ENCODE measurements at places on chromosomes 3 and 15. TPM values are rescaled to one million over a fixed set of nuclear protein-coding genes. Genes with fewer than 3 reads are reported as not detected.

DNA sequence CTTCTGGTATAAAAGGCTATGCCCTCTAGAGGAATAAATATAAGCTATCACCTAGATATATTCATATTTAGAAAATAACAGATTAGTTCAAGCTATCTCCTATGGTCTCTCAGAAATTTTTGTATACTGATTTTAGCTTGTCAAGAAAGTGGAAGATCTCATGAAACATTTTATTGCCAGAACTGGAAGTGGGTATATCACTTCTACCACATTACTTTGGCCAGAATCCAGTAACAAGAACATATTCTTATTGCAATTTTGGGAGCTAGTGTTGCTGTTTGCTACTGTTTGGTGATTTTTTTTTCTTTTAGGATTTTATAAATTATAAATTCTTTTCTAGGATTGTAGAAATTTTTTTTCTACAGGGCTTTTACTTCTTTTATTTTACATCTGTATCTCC is 14.2 kb upstream of the DIPK2A start:
- DNase-seq = no peak
- H3K27me3 ChIP-seq = peaks cover 38% of the 10 kb centered on the region
- peaks cover 13% of the 10 kb centered on the region for H3K4me1 ChIP-seq
- H3K27ac ChIP-seq = no peak overlapping the region
- peaks cover 3% of the 10 kb centered on the region for H3K36me3 ChIP-seq

- no peak overlapping the region for H3K4me3 ChIP-seq
- peaks cover 4% of the 10 kb centered on the region for H3K36me3 ChIP-seq
- H3K27ac ChIP-seq = no peak overlapping the region
These were observed 262.1 kb upstream of the TBL1XR1 start for GRCh38 chr3:177459401-177459800.

DNA sequence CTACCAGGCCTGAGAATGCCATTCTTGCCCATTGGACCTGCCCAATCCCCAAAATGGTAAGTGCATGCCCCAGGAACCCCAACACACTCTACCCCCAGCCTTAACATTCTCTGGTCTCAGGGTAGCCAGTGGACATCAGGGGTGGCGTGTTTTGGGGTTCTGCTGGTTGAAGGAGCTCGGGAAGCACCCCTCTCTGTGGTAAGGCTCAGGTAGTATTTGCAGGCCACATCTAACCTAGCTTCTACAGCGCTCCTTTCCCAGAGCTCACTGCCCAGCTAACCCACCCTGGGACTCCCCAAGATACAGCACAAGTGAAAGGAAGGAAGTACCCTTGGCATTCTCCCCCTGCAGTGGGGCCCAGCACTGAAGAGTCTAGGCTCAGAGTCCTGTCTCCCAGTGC is 19.8 kb downstream of the NMNAT3 start:
- H3K36me3 ChIP-seq = no peaks in the 10 kb centered on the region
- H3K4me3 ChIP-seq = no peak overlapping the region
- H3K4me1 ChIP-seq = no peaks in the 10 kb centered on the region
- H3K27ac ChIP-seq = no peak overlapping the region
- no peaks in the 10 kb centered on the region for H3K27me3 ChIP-seq

DNA sequence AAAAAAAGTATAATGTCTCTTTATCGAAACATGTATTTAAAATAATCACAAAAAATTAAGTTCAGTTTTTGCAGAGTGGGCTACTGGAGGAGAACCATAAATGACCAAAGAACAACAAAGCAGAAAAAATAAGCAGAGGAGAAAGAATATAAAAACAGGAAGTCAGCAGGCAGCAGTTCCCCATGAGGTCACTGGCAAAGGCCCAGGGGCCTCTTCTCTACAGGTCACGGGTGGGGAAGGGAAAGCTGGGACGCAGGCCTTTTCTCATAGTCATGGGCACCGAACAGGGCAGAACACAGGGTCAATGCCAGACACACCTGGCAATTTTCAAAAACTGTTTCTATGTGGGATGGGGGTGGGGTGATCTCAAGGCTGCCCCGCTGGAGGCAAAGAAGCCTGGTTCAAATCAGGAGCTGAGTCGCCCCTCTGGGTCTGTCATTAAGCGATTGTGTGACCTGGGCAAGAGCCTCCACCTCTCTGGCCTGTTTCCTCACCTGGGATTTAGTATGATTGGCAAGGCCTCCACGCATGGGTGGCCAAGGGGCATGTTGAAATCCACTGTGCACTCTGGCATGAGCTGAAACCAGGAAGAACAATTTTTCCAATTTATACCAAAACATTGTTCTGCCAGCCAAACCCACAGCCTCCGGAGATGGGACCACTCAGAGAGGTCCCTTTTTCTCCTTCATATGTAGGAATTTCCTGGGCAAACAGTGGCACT is 43.8 kb upstream of the UACA start:
- no peak overlapping the region for H3K27ac ChIP-seq
- H3K4me1 ChIP-seq = peaks cover 3% of the 10 kb centered on the region
- no peaks in the 10 kb centered on the region for H3K36me3 ChIP-seq
- H3K4me3 ChIP-seq = no peak overlapping the region
- no peak for DNase-seq
- peaks cover 3% of the 10 kb centered on the region for H3K27me3 ChIP-seq

DNA sequence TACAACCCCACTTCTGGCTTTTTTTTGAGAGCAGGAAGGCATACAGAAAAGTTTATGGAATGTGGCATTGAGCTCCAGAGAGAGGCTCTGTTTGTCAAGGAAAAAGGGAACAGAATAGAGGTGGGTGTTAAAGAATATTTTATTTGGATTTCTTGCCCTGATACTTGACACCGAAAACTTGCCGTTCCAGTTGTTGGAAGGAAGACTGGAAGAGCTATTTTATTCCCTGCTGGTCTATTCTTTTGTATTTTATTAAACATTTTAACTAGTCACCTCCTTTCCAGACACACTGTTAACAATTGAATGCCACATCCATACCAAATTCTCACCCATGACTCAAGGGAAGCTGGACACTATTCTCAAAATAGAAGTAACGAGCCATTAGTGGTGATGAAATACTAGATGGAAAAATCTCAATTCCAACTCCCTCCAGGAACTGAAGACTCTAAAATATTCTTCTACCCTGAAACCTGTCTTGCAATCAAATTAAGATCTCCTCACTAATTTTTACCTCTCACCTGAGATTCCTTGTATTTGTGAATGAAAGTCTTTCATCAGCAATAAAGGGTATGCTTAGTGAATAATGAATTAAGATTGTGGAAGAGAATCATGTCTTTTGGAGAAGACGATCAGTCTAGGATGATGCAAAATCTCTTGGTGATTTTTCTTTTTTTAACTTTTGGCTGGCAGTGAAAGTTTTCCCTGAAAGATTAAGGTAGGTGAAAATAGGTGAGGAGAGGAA is 28.5 kb downstream of the GREM1 start:
- no peak overlapping the region for H3K27ac ChIP-seq
- no peak overlapping the region for H3K4me3 ChIP-seq
- H3K36me3 ChIP-seq = no peaks in the 10 kb centered on the region
- peaks cover 32% of the 10 kb centered on the region for H3K27me3 ChIP-seq

- H3K27me3 ChIP-seq = peaks cover 21% of the 10 kb centered on the region
- H3K4me3 ChIP-seq = no peak overlapping the region
- H3K27ac ChIP-seq = no peak overlapping the region
- no peaks in the 10 kb centered on the region for H3K36me3 ChIP-seq
These were observed 148.4 kb downstream of the DTWD1 start for GRCh38 chr15:49769225-49769624.

GRCh38 chr15:48996276-48996675 is 32.6 kb upstream of the SHC4 start:
- H3K27me3 ChIP-seq = no peaks in the 10 kb centered on the region
- H3K27ac ChIP-seq = no peak overlapping the region
- H3K4me1 ChIP-seq = no peaks in the 10 kb centered on the region
- H3K4me3 ChIP-seq = no peak overlapping the region
- no peak for DNase-seq
- peaks cover 57% of the 10 kb centered on the region for H3K36me3 ChIP-seq

GRCh38 chr3:151625586-151625985 is 108.1 kb upstream of the AADACL2 start:
- H3K4me1 ChIP-seq = no peaks in the 10 kb centered on the region
- no peaks in the 10 kb centered on the region for H3K27me3 ChIP-seq
- DNase-seq = no peak
- no peaks in the 10 kb centered on the region for H3K36me3 ChIP-seq

DNA sequence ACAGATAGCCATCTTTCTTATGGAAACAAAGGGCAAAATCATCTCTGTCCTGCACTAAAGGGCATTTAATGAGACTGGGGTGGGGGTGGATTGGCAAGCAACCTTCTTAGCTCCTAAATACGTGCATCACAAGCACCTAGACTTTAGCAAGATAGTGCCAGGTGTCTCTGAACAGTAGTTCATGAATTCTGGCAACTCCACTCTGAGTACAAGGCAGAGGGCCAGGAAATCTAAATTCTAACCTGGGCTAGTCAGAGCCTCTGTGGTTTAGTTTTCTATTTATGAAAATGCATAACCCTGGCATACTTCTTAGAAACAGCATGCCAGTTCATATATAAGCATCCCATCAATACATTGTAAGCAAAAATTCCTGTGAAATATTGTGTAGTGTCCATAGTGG is 788.5 kb downstream of the MCTP2 start:
- H3K27me3 ChIP-seq = no peaks in the 10 kb centered on the region
- DNase-seq = no peak
- no peaks in the 10 kb centered on the region for H3K36me3 ChIP-seq
- H3K4me1 ChIP-seq = peaks cover 2% of the 10 kb centered on the region
- no peak overlapping the region for H3K27ac ChIP-seq
- H3K4me3 ChIP-seq = no peak overlapping the region

DNA sequence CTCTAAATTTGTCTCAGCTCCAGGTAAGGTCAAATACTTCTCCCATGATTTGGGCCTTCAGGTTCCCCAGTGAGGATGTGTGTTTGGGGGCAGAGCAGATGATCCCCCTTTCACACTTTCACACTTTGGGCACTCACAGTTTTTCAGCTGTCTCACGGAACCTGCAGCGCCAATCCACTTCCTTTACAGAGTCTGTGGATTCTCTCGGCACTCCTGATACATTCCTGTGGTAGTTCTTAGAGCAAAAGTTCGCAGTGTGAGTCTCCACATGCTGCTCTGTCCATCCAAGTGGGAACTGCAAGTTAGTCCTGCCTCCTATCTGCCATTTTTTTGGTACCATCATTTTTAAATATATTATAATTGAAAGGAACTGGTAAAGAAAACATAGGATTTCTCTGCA is 20.2 kb upstream of the CPOX start:
- peaks cover 9% of the 10 kb centered on the region for H3K27me3 ChIP-seq
- H3K27ac ChIP-seq = no peak overlapping the region
- H3K4me3 ChIP-seq = no peak overlapping the region
- no peak for DNase-seq

GRCh38 chr3:128173849-128174248 is 20.6 kb downstream of the EEFSEC start:
- H3K4me1 ChIP-seq = peaks cover 8% of the 10 kb centered on the region
- no peak for DNase-seq
- no peak overlapping the region for H3K4me3 ChIP-seq
- H3K27ac ChIP-seq = no peak overlapping the region
- H3K36me3 ChIP-seq = no peaks in the 10 kb centered on the region
- H3K27me3 ChIP-seq = no peaks in the 10 kb centered on the region

DNA sequence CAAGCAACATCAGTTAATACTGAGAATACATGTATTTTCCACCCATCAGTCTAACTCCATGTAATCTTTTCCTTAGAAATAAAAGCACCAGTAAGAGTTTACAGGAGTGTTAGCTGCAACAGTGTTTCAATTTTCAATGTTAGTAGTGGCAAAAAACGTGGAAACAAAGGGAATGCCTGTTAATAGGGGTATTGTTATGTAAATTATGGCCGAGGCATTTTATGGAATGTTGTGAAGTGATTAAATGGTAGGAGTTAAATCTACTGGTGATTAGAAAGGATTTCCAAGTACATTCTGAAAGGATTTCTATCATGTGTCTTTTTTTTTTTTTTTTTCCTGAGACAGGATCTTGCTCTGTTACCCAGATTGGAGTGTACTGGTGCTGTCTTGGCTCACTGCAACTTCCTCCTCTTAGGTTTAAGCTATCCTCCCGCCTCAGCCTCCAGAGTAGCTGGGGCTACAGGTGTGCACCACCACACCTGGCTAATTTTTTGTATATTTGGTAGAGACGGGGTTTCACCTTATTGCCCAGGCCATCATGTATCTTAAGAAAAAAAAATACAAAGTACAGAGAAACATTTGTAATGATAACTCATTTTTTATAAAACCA is 6.6 kb downstream of the ATP6V1A start:
- H3K27ac ChIP-seq = no peak overlapping the region
- peaks cover 13% of the 10 kb centered on the region for H3K4me1 ChIP-seq
- peaks cover 7% of the 10 kb centered on the region for H3K36me3 ChIP-seq
- H3K27me3 ChIP-seq = no peaks in the 10 kb centered on the region
- H3K4me3 ChIP-seq = no peak overlapping the region

DNA sequence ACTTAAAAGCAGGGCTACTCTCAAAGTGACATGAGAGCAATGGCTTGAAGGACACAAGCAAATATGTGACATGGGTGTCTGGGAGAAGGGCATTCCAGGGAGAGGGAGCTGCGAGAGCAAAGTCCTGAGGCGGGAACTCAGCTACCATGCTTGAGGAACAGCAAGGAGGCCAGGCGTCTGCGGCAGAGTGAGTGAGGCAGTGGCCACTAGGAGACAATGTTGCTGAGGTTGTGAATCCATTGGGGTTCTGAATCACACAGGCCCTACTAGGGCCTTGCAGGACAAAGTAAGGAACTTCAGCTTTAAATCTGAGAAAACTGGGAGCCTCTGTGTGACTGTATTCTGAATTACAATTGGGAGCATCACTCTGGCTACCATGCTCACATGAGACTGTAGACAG is 94.1 kb upstream of the PRICKLE2 start:
- H3K27me3 ChIP-seq = no peaks in the 10 kb centered on the region
- H3K4me3 ChIP-seq = no peak overlapping the region
- H3K27ac ChIP-seq = no peak overlapping the region
- no peaks in the 10 kb centered on the region for H3K36me3 ChIP-seq
- no peak for DNase-seq

GRCh38 chr15:37731146-37731746 is 203.2 kb upstream of the TMCO5A start:
- no peak for DNase-seq
- no peaks in the 10 kb centered on the region for H3K27me3 ChIP-seq
- no peak overlapping the region for H3K4me3 ChIP-seq
- H3K4me1 ChIP-seq = no peaks in the 10 kb centered on the region
- H3K27ac ChIP-seq = no peak overlapping the region

DNA sequence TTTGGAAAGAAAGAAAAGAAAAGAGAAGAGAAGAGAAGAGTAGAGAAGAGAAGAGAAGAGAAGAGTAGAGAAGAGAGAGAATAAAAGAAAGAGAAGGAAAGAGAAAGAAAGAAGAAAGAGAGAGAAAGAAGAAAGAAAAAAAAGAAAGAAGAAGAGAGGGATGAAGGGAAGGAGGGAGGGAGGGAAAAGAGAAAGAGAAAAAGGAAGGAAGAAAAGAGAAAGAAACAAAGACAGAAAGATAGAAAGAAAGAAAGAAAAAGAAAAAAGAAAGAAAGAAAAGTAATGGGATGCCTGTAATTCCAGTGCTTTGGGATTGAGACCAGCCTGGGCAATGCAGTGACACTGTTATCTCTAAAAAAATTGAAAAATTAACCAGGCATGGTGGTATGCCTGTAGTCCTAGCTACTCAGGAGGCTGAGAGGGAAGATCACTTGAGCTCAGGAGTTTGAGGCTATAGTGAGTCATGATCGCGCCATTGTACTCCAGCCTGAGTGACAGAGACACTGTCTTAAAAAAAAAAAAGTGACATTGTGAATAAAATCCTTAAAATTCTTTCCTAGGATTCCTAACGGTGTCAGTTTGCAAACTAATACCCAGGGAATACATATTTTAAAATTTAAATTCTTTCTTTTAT is 1.7 kb downstream of the RASL12 start:
- peaks cover 57% of the 10 kb centered on the region for H3K27me3 ChIP-seq
- no peak overlapping the region for H3K4me3 ChIP-seq
- H3K4me1 ChIP-seq = peaks cover 2% of the 10 kb centered on the region
- H3K36me3 ChIP-seq = no peaks in the 10 kb centered on the region
- no peak overlapping the region for H3K27ac ChIP-seq

MOBP gene
- not detected for total RNA-seq

LSMEM2 gene
- not detected for total RNA-seq

THAP10 gene
- total RNA-seq = 0.20 TPM

CAPN3 gene
- total RNA-seq = 4.6 TPM

TMEM207 gene
- not detected for total RNA-seq

TRIM42 gene
- total RNA-seq = not detected

CFAP100 gene
- not detected for total RNA-seq

Data from activated CD8-positive, alpha-beta memory T cell treated with anti-CD3 and anti-CD28 coated beads, Interleukin-2, amount 10 ng/mL, durations not matched to agents 7 days and 5 days (primary cell).